ENCODE measurements at places on chromosomes 16 and 17. TPM values are rescaled to one million over a fixed set of nuclear protein-coding genes. Genes with fewer than 3 reads are reported as not detected.

GRCh38 chr16:970766-971581 lies at the start of gene LMF1:
LMF1 (minus strand) TSS chr16:970984; CDS start chr16:970980, 4 bp downstream.
- peak; percentile 93 for DNase-seq

DNA sequence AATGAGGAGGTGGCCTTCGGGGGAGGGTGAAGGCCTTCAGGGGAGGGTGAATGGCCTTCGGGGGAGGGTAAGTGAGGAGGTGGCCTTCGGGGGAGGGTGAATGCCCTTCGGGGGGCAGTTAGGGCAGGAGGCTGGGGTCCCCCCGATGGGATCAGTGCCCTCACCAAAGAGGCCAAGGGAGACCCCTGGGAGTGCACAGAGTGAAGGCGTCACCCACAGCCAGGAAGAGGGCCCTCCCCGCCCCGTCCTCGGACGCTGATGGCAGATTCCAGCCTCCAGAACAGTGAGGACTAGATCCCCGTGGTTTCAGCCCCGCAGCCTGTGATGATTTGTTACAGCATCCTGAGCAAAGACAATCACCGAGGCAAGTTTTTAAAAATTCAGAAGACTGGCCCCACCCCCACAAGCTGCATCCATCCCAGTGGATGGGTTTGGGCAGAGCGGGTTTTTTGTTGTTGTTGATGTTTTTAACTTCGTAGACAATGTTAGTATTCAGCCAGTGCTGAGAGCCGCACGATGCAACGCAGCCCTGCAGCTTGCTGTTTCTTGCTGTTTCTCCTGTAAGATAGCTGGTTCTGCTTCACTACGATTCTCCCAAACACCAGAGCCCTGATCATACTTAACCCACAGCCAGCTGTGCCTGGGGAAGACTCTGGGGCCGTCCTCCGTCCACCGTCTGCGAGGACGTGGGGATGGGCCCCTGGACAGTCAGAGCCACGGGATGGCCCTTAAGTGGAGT lies 40.7 kb upstream of the CBFA2T3 start:
- peak; percentile 7 for DNase-seq

MT3 gene
- total RNA-seq, result 4.1 TPM

ACOX1 gene
- total RNA-seq, result 76.4 TPM

MARVELD3 gene
- not detected for total RNA-seq

FAM20A gene
- 2.9 TPM for total RNA-seq

DNA sequence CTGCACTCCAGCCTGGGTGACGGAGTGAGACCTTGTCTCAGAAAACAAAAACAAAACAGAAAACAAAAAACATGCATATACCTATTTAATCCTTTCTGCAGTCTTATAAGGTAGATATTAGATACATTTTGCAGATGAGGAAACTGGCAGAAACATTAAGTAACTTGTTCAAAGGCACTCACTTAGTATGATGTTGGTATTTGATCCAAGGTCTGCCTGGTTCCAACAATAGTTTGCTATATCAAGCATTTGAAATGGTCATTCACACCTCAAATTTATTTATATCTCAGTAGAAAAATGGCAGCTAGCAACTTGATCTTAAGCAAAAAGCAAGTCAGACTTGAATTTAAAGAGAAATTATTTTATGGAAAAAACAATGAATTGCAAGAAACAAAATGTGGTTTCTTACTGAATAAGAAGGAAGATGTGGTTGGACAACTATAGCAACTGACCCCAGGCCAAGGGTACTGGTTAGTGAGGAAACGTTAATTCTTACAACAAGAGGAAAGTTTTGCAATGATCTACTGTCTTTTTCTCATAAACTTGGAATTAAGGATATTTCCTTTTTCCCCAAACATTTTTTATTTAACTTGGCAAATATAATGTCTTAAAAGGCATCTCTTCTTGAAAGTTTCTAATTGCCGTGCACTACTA lies 19.7 kb downstream of the DHRS7B start:
- no peak for DNase-seq

MEIOC gene
- not detected for total RNA-seq

DNA sequence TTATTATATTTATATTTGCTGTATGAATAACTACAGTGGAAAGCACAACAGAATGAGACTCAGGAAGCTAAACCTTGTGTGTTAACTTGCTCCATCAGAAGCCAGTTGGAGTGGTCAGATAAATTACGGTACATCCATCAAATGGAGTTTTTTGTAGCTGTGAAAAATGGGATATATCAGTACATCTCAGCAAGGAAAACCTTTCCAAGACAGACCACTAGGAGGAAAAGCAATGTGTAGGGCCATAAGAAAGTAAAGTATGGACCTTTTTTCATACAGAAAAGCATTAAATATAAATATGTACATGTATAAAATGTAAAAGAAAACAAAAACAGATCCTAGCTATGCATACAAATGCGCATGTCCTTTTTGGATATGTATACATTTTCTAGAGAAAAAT lies 403.8 kb upstream of the CDH11 start:
- no peak for DNase-seq

DNA sequence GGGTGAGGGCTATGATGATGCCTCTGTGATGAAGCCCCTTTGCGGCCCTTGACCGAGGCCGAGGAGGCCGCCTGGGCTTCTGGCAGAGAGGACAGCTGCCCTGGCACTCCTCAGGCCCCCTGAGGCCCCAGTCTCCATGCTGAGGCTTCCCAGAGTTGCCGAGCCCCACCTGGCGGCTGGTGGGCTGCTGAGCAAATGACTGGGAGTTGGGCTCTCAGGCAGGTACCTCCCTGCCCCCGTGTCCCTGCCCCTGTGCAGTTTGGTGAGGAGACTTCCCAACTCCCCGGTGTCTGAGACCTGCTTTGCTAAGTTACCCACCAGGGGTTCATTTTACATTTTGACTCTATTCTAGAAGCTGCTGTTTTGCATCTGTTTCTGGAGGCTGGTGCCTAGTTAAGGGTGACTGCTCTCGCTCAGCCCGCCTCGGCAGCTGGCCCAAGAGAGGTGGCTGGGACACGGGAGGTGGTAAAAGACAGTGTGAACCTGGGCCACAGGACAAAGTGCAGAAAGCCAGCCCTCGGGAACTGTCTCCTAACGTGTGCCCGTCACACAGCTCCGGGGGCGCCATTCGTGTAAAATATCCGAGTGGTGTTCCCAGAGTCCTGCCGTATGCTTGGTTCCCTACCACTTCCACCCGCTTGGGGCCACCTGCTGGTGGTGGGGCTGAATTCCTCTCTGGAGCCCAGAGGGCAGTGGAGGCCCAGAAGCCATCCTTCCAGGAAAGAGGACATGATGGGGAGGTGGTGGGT lies 134.5 kb downstream of the RAB11FIP4 start:
- no peak for DNase-seq

DNA sequence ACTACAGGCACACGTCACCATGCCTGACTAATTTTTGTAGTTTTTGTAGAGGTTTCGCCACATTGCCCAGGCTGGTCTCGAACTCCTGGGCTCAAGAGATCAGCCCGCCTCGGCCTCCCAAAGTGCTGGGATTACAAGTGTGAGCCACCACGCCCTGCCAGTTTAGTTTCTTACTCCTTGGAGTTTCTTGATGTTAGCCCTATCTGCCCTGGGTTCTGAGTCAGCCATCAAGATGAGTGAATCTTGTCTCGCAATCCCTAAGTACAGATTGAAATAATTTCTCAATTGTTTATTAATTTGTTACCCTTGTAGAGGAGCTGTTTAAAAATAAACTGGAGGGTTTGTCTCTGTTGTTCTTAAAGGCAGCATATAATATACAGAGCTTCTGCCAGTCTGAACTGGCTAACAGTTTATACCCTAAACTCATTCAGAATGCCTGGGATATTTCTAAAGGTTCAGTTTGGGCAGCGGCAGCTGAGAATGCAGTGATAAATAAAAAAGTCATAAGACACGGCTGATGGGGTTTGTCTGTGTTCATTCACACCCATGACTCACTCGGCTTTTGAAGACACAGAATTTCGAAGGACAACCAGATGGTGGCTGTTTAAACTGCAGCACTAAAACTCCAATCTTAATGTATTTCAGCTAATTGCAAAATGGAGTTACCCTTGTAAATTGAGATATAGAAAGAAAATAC lies 39.6 kb downstream of the GPRC5B start:
- DNase-seq, result no peak

DNA sequence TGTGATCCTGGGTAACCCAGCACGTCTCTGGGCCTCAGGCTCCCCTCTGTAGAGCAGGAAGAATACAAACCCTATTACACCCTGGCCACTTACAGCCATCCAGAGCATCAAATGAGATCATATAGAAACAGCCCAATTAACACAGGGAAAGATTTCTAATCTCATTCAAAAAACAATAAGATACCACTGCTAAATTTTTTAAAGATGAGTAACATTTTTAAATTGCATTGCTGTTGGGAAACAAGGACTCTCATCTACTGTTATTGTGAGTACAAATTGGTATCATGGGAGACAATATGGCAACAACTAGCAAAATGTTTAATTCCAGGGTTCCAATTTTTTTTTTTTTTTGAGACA lies 41.1 kb downstream of the SRL start:
- no peak for DNase-seq

PRR11 gene
- 1.5 TPM for total RNA-seq

KRT40 gene
- not detected for total RNA-seq

DNA sequence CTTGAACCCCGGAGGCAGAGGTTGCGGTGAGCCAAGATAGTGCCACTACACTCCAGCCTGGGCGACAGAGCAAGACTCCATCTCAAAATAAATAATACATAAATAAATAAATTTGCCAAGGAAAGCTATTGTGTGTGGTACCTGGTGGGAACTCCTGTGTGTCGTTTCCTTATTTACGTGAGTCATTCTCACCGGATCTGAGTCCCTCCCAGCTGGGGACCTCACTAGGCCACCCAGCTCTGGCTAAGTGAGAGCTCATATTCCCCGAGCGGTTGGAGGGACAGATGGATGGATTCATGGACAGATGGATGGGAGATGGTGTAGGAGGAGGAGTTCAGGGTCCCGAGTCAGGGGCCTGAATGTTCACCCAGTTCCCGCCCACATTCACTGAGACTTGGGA lies 22.9 kb upstream of the C1QL1 start:
- no peak for DNase-seq

- DNase-seq, result no peak
Measured at GRCh38 chr17:57284984-57285646, 28.8 kb downstream of the MSI2 start.

MEIOB gene
- not detected for total RNA-seq

DNA sequence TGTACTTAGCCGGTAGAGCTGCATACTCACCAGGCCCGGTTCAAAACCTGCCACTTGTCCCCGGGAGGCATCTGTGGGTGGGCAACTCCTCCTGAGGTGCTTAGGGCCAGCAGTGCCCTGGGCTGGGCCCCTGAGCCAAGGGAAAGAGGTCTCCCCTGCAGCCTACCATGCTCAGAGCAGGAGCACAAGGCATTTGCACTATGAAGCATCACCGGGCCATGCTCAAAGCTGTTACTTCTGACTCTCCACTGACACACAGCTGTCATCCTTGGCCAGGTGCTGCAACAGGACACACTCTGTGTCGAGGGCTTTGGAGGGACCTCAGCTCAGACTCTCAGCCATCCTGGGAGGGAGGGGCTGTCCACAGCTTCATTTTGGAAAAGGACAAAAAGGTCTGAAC lies 37.2 kb downstream of the SLC38A8 start:
- DNase-seq, result no peak

DNA sequence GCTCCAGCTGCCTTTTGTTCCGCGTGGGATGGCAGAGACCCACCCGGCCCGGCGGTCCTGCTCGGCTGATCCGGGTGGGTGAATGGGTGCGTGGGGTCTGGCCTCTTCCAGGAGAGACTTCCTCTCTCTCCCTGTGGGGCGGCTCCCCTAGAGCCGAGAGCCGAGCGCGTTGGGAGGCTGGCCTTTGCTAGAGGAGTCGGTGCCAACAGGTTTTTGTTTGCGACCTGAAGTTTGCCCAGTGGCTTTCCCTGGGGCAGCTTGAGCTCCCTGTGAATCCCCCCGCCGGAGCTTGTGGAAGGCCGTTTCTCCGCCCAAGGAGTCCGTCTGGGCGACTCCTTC lies 970 bp downstream of the EPN2 start:
- peak; percentile 33 for DNase-seq

DNA sequence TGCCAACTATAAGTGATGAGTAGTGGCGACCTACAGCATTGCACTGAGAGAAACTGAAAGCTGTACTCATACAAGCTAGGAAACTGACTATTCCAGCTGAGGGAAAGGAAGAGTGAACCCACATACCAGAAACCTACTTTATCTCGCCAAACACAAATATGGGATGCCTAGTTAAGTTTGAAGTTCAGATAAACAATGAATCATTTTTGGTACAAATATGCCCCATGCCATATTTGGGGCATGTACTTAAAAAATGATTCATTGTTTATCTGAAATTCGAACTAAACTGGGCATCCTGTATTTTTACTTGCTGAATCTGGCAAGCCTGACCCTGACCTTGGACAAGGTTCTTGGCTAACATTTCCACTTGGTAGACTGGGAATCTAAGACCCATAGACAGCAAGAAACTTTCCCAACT lies 527.8 kb upstream of the PSMD7 start:
- DNase-seq, result no peak

MYH8 gene
- not detected for total RNA-seq

- no peak for DNase-seq
Measured at GRCh38 chr16:57592591-57593003, 35.8 kb upstream of the ADGRG1 start.

DNA sequence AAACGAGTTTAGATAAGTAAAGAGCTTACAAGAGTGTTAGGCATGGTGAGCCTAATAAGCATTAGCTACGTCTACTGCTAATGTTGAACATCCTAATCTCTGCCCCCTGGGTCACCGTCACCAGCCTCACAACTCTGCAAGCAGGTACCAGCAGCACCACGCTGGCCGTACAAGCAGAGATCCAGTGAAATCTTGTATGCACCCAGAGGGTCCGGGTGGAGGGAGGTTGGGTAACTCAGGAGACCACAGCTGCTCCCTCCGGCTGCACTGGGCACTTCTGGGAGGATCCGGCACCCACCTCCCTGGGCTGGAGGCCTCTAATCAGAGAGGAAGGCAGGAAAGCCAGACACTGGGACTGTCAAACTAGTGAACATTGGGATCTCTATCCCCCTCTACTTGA lies 8.4 kb upstream of the OR1F1 start:
- DNase-seq, result no peak

- peak; percentile 47 for DNase-seq
Measured at GRCh38 chr16:1105888-1106620, 10.0 kb upstream of the C1QTNF8 start.

GDPD1 gene
- 2.9 TPM for total RNA-seq

MT4 gene
- not detected for total RNA-seq

- DNase-seq, result no peak
Measured at GRCh38 chr16:4317532-4318450, 1.9 kb downstream of the GLIS2 start.

GRCh38 chr17:161481-161880 lies 20.0 kb downstream of the DOC2B start:
- DNase-seq, result no peak

MYOCD gene
- 57.3 TPM for total RNA-seq

AARS1 gene
- total RNA-seq, result 61.0 TPM

- no peak for DNase-seq
Measured at GRCh38 chr17:29958947-29959657, 17.7 kb downstream of the EFCAB5 start.

Data from left ventricle myocardium inferior (tissue), 1 donor.